ENCODE measurements at places on chromosomes 3 and 15. TPM values are rescaled to one million over a fixed set of nuclear protein-coding genes. Genes with fewer than 3 reads are reported as not detected.
A peak's percentile ranks its signal among the peaks of the same experiment; 100 is the strongest.

PRR20G gene
- not detected for total RNA-seq

LRRC49 gene
- 18.9 TPM for total RNA-seq

PLA2G4D gene
- total RNA-seq = not detected

DNA sequence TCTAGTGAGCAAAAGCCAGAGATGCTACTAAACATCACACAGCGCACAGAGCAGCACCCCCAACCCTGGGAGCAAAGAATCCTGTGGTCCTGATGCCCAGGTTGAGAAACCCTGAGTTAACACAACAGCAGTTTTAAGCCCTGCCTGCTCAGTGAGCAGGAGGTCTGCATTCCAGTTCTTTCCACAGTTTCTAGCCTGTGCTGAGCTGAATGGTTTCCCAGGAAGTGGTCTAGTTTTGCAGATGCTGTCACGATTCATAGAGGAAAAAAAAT, 171.1 kb upstream of the PROK2 start:
- no peak overlapping the region for H3K4me3 ChIP-seq
- H3K36me3 ChIP-seq = no peaks in the 10 kb centered on the region
- H3K27me3 ChIP-seq = no peaks in the 10 kb centered on the region

GRCh38 chr3:101325393-101326134, 5.2 kb upstream of the IMPG2 start:
- DNase-seq = no peak
- no peaks in the 10 kb centered on the region for H3K36me3 ChIP-seq
- H3K4me1 ChIP-seq = no peaks in the 10 kb centered on the region
- H3K27me3 ChIP-seq = no peaks in the 10 kb centered on the region
- H3K4me3 ChIP-seq = no peak overlapping the region

GRCh38 chr3:197417441-197417840, 119.0 kb upstream of the DLG1 start:
- H3K27ac ChIP-seq = no peak overlapping the region
- DNase-seq = no peak
- no peaks in the 10 kb centered on the region for H3K27me3 ChIP-seq
- H3K4me3 ChIP-seq = no peak overlapping the region

GRCh38 chr3:147130461-147130860, 275.9 kb downstream of the ZIC4 start:
- H3K36me3 ChIP-seq = no peaks in the 10 kb centered on the region
- no peak for DNase-seq
- no peak overlapping the region for H3K4me3 ChIP-seq
- H3K4me1 ChIP-seq = no peaks in the 10 kb centered on the region

- H3K4me3 ChIP-seq = no peak overlapping the region
- H3K27me3 ChIP-seq = no peaks in the 10 kb centered on the region
- H3K27ac ChIP-seq = peak overlapping the region; percentile 90
- no peak for DNase-seq
Observed at GRCh38 chr3:129441782-129442181, 1.8 kb downstream of the IFT122 start.

GRCh38 chr3:127367593-127367992, 79.7 kb upstream of the PRR20G start:
- H3K27me3 ChIP-seq = no peaks in the 10 kb centered on the region
- no peak overlapping the region for H3K27ac ChIP-seq

- no peak overlapping the region for H3K4me3 ChIP-seq
- H3K36me3 ChIP-seq = peaks cover 28% of the 10 kb centered on the region
- no peak for DNase-seq
- peaks cover 2% of the 10 kb centered on the region for H3K4me1 ChIP-seq
- no peak overlapping the region for H3K27ac ChIP-seq
Observed at GRCh38 chr3:39067286-39067685, 15.5 kb downstream of the WDR48 start.

DNA sequence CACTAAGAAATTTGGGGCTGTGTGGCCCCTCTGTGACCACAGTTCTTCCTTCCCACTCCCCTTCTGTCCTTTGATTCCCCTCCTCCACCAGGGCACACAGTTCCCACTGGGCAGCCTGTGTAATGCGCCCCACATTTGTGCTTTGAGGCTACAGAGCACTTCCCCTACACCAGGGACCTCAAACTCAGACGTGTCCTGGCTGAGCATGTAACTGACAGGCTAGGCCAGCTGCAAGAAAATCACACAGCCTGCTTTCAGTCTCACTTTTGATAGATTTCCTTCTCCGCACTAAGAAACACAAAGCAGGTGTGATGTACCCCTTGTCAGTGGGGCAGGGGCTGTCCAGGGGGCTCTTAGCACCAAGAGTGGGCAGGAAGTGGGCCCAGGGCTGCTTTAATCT, 29.6 kb downstream of the PRKCD start:
- H3K27me3 ChIP-seq = no peaks in the 10 kb centered on the region
- peaks cover 2% of the 10 kb centered on the region for H3K4me1 ChIP-seq
- H3K4me3 ChIP-seq = no peak overlapping the region
- no peak overlapping the region for H3K27ac ChIP-seq

GRCh38 chr15:61651267-61651666, 409.0 kb downstream of the VPS13C start:
- H3K27ac ChIP-seq = no peak overlapping the region
- no peak overlapping the region for H3K4me3 ChIP-seq
- no peaks in the 10 kb centered on the region for H3K4me1 ChIP-seq
- no peaks in the 10 kb centered on the region for H3K36me3 ChIP-seq

- DNase-seq = no peak
- no peaks in the 10 kb centered on the region for H3K27me3 ChIP-seq
- no peaks in the 10 kb centered on the region for H3K4me1 ChIP-seq
- H3K27ac ChIP-seq = no peak overlapping the region
Observed at GRCh38 chr3:186514296-186515002, 29.7 kb downstream of the CRYGS start.

DNA sequence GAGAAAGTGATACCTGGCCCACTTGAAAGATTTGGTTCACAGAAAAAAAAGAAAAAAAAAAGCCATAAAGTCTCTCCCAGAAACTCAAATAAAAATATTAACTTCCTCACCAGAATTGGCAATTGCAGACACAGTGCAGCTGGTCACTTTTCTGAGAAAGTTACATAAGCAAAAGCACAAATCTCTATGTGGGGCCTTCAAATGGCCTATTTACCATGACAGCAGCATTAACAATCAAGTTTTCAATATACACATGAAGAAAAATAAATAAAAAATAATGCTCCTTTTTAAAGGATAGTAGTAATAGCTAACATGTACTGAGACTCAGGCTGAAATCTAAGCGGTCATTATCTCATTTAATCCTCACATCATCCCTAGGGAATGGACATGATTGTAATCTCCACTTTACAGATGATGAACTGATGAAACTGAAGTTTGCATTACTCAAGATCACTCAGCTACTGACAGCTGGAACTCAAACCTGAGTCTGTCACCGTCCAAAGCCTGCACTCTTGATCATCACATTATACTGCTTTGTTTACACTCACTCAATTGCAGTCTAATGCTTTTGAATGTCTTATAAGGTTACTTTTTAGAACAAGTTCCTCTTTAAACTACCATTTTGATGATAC, 3.3 kb downstream of the NPTN start:
- DNase-seq = no peak
- peak overlapping the region; percentile 97 for H3K27ac ChIP-seq
- H3K4me3 ChIP-seq = no peak overlapping the region
- H3K27me3 ChIP-seq = no peaks in the 10 kb centered on the region
- no peaks in the 10 kb centered on the region for H3K36me3 ChIP-seq
